NCI-H1930 (cell line): ENCODE measurements at places on chromosomes 12 and 14.

DNA sequence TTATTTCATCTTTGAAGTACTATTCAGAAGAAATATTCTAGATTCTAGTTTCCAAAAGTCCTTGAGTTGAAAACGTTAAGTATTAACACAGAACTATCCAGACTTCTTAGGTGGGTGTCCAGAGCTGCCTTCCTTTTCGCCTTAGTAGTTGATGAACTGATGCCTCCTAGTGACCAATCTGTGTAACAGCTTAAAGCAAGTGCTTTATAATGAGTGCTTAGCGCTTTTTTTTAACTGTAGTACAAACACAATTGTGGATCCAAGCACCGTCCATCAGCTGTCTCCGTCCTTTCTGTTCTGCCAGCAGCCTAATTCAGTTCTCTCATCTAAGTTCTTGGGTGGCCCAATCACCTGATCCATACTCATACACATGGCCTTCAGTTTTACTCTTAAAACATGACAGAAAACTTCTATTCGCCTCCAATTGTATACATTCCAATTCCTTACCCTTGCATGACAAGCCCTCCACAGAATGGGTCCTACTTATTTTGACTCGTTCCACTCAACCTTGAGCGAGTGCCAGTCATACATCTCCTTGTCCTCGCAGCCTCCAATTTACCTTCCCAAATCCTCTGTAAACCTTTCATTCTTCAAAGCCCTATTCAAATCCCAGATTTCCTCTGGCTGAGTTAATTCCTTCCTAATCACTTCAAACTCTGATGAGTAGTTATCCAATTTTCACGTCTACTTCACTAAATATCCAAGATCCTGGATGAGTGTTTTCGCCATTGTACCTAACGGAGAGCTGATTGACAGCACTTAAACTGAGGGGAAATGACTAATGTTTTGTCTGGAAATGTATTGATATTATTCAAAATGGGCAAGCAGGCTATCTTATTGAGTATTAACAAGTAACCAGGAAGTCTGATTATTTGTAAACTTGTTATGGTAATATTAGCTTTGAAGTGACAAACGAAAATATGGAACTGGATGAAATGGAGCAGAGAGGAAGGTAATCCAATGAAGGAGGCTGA, 5.8 kb upstream of the PHLDA1 start:
- no peak for DNase-seq

DNA sequence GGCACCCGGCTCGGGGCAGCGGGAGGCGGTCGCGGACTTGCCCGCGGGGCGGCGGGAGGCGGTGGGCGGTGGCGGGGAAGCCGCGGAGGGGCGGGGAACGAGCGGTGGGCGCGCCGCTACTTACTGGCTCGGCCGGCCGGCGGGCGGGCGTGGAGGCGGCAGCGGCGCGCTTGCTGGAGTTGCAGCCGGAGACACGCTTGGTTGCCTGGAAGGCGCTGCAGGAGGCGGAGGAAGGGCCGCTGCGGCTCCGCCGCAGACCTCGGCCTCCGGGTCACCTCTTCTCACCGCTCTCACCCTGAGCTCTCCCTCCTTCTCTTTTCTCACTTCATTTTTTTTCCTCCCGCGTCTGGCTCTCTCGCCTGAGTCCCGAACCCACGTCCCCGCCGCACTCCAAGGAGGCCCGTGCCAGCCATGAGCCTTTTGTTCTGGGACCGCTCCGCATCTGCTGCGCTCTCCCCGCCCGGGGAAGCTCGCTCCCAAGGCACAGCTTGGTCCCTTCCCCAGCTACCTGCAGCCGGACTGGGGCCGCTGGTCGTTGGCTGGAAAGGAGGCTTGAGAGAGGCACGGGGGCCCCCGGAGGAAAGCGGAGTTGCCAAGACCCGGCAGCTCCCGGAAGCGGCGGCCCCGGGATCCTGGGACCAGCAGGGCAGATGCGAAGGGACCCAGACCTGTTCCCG, 592 bp upstream of the KCNK10 start:
- peak; percentile 40 for DNase-seq

DNA sequence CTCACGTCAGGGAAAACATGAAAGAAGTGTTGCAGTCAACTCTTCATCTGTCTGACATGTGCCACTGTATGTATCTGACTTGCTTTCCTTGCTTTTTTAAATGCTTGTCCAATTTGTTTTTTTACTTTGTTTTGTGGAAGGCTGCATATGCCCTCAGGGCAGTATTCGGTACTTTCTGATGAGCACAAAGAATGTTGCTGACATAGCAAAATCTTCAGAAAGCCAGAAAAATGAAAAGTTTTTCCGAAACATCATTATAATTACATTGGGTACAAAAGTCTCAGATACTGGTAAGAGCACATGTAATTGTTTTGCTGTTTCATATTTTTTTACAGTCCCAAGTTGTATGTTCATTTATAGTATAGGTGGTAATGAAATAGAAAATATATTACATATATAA, 144.3 kb downstream of the NTS start:
- DNase-seq: no peak

GRCh38 chr12:131204416-131205274, 250.9 kb downstream of the ADGRD1 start:
- DNase-seq: no peak

GRCh38 chr12:82873951-82874350, 187.2 kb downstream of the TMTC2 start:
- no peak for DNase-seq

DNA sequence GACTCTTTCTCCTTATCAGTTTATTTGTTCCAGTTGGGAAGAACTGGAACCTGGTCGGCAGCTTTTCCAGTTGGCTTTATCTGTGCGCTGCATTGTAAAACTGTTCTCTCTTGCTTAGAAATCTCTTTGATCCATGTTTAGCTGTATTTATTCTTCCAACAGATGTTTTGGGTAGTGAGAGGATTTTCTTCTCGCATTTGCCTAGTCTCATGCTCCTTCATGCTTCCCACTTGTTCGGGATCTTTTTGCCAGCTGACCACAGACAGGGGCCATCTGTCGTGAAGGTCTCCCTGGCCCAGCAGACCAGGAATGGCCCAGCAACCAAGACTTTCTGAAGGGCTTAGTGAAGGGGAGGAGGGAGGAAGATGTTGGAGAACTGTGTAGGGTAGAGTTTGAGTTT, 21.6 kb downstream of the NTF3 start:
- no peak for DNase-seq

- DNase-seq: no peak
Observed at GRCh38 chr12:95787274-95787818, 3.2 kb downstream of the NTN4 start.

DNA sequence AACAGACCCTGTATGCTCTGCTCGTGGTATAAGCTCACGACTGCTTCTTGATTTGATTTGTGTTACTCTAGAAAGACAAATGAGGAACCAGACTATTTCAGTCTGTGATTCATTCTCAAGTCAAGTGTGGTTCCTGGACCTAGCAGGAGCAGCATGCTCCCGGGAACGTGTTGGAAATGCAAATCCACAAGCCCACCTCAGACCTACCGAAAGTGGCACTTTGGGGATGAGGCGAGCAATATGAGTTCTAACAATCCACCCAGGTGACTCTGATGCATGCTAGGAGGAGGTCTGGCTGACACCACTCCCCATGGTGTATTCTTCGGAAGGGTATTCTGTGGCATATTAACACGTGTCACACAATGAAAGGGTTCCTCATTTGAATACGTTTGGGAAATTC, 59.5 kb upstream of the TMX1 start:
- no peak for DNase-seq

DNA sequence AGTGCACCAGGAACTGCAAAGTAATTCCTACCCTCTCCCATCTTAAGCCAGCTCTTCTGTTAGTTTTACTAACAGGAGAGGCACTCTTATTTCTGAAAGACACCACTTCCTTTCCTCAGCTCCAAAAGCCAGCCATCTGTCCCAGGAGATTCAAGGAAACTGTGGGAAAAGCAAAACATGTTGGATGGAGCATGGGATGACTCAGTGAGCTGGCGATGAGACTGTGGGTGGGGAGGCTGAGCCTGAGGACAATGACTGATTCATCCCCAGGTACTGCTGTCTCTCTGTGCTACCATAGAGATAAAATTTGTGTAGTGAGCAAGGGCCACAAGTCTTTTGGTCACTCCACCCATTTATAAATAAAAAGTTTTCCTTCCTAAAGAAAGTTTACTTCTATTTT, 141.4 kb downstream of the MYRFL start:
- DNase-seq: no peak

GRCh38 chr14:64060648-64061096, 207.9 kb downstream of the SYNE2 start:
- DNase-seq: no peak

DNA sequence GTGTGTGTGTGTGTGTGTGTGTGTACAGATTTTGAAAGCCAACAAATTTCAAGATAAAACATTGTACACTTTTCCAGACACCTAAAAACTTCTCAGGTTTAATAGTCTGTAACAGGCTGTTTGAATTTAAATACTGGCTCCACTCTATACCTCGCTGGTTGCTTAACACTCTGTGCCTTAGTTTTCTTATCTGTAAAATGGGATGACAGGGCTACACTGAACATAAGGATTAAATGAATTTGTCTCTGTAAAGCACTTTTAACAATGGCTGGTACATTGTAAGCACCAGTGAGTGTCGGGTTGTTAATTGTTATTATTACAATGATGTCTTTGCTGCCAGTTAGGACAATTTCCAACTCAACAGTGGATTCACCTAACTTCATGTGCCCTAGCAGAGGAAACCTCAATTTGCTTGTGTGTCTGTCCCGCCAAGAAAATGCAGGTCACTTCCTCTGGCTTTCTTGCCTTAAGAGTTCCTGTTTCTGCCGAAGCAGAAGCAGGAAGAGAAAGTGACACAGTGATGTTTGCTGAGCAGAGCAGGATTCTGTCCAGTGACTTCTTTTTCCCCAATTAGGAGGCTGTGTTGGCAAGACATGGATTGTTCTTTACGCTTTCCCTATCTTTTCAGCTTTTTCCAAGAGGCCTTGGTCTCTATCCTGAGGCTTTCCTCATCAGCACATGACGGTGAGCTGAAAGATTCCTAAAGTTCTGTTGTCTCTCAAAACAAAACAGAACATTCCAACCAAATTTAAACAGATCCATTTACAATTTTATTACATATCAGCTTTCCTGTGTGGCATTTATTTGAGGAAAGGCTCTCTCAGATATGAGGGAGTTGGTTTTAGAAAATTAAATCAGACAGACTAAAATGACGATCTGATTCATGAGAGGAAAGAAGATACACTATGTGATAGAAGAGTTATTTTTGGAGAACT, 154.1 kb upstream of the ATP2B1 start:
- DNase-seq: no peak

GRCh38 chr12:89225808-89226411, 126.4 kb downstream of the DUSP6 start:
- DNase-seq: no peak

DNA sequence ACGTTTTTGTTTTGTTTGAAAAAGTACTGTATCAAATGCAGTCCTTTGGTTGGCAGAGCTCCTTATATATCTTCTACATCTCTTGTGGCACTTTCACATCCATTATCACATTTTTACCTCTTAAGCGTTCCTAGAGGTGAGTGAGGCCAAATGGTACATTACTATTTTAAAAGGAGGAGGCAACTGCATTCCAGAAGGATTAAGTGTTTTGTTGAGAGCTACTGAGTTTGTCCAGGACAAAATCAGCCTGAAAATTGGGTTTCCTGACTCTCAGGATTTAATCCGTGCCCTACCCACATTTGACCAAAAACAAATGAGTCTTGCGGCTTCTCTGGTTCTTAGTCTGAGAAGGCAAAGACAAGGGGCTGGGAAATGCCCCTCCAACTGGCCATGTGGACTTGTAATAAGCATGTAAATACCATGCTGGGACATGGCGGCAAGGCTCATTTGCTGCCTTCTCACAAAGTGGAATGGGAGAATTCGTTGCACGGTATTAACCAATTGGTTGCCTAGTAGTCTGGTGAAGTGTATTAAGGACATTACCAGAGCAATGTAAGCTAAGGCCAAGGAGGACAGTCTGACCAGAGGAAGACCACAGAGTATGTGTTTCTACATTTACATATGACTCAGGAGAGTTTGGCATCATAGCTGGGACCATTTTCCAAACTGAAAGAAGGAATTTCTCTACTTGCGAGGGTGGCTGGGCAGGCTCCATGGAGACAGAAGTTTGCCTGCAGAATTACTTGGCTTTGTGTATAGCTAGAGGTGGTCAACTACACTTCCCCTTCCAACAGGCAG, 175.8 kb upstream of the PLXNC1 start:
- no peak for DNase-seq

GRCh38 chr12:2049604-2050540, 2.9 kb upstream of the CACNA1C start:
- no peak for DNase-seq

- DNase-seq: no peak
Observed at GRCh38 chr14:75064205-75064567, 362 bp upstream of the ACYP1 start.

DNA sequence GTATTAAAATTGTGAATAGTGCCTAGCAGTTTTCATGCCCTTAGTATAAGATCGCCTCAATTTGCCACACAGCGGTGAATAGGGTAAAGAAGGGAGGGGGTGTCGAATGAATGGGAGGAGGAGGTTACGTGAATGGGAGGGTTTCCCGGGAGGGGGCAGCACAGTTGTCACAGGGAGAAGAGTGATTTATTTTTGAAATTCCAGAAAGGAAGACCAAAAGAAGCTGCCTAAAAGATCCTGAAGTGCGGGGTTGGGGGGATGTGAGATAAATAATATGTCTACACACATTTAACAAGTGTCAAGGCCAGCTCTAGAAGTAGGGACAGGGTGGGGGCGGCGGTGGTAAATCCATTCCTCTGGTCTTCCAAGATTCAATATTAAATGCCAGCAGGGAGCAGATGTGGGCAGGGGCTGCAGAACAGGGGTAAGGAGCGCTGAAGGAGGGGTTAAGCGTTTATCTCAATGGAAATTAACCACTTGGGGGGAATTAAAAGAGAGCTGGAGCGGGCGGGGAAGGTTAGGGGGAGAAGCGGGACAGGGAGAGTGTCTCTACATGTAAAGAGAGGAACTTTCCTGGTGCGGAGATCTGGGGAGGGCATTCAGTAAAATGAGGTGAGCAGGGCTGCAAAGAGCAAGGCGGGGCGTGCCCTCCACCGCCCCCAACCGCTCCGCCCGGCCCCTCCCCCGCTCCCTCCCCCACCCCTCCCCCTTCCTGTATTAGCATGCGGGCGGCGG, 867 bp downstream of the C12orf42 start:
- peak; percentile 57 for DNase-seq

DNA sequence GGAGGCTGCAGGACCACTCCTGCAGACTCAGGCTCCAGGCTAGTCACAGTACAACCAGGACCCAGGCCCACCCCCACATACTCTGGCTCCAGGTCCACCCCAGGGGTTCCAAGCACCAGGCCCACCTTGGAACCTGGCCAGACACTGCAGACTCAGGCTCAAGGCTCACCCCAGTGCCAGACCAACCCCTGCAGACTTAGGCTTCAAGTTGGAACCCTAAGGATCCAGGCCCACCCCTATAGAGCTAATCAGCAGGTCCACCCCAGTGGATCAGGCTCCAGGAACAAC, 8.8 kb downstream of the WASHC3 start:
- DNase-seq: no peak

DNA sequence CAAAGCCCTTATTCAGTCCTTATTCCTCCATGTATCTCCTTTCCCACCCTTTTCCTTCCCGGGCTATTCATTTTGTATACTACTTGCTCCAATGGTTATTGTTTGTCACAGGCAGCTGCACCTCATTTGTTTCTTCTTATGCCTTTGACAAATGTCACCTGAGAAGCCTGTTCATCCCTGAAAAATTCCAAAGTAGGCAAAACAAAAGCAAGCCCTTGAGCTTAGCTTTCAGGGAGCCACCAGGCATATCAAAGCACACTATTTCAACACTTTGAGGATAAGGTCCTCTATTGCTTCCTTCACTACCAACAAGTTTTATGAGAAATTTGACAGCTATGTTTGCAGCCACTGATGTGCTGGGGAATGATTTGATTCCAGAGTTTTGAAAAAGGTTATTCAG, 738.7 kb upstream of the LMO3 start:
- DNase-seq: no peak

- no peak for DNase-seq
Observed at GRCh38 chr12:28500373-28501024, 310.2 kb downstream of the CCDC91 start.
